ENCODE measurements at places on chromosomes 1 and 21.

GRCh38 chr1:76012341-76013205 lies 62.0 kb upstream of the ST6GALNAC3 start:
- DNase-seq: no peak

DNA sequence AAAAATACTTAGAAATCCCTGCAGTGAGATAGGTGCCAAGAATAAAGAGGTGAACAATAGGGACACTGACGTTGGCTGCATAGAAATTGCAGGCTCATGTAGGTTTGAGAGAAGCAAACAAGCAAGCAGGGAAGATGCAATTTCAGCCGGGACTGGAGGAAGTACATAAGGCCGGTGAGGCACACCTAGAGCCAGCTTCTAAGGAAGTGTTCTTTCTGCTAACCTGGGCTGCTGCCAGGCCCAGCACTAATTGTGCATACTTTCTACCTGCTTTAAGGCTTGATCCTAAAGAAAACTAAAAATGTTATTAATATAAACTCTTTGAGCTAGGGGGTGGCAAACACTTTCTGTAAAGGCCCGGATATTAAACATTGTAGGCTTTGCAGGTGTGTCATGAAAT lies 71.0 kb downstream of the LMO4 start:
- no peak for DNase-seq

DNA sequence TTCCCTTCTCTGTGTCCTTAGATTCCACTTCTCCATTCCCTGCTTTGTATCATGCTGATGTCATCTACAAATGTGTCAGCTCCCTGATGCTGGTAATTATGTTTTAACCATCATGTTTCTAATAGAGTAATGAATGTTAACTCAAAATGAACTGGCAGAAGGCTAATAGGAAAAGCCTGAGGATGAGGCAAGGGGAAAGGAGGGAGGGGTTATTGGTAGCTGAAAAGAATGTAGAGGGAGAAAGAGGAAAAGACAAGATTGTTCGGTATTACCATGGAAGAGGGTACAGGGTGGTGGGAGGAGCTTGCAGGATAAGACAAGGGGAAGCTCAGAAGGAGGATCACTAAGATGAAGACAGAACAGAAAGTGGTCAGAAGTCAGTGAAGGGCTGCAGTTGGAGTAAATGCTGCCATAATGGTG lies 150.9 kb downstream of the ZC3H11B start:
- DNase-seq: no peak

GRCh38 chr1:53025034-53025768 lies 36.8 kb upstream of the PODN start:
- DNase-seq: no peak
